Right atrium auricular region (tissue), 2 donors: ENCODE measurements at places on chromosomes 1 and 21. TPM values are rescaled to one million over a fixed set of nuclear protein-coding genes. Genes with fewer than 3 reads are reported as not detected.

The FCGR2B gene
- 8.1 TPM for total RNA-seq

The ST3GAL3 gene
- 20.6 TPM for total RNA-seq

DNA sequence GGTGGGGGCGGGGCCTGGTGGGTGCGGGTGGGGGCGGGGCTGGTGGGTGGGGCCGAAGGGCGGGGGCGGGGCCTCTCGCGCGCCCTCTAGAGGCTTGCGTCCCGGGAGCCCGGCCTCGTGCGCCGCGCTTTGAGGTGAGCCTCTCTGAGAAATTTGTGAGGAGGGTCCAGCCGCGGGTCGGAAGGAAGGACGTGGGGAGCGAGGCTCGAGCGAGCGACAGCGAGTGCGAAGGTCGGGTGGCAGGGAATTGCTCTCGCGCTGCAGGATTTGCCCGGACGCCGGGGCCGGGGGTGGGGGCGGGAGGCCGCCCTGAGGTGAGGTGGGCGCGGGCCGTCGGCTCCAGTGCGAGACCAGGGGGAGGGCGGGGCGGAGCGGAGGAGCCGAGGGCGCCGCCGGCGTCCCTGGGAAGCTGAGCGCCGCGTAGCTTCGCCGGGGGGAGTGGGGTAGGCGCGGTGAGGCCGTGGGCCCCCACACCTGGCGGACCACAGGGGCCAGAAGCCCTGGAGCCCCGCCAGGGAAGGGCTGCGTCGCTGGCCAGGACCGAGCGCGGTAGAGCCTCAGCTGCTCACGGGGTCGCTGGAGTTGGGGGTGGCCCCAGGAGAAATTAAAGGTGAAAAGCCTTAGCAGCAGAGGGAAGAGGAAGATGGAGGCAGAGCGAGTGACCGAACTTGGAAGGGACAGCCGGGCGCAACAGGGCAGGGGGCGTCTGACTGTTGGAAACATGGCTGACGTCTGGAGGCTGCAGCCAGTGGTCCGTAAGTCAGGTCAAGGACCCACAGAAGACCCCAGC lies 754 bp upstream of the LSS start:
- no peak for DNase-seq

- no peak for DNase-seq
Measured at GRCh38 chr1:156081917-156082308, 352 bp downstream of the MEX3A start.
